Urothelium cell line (cell line): ENCODE measurements at places on chromosomes 16 and 17.

DNA sequence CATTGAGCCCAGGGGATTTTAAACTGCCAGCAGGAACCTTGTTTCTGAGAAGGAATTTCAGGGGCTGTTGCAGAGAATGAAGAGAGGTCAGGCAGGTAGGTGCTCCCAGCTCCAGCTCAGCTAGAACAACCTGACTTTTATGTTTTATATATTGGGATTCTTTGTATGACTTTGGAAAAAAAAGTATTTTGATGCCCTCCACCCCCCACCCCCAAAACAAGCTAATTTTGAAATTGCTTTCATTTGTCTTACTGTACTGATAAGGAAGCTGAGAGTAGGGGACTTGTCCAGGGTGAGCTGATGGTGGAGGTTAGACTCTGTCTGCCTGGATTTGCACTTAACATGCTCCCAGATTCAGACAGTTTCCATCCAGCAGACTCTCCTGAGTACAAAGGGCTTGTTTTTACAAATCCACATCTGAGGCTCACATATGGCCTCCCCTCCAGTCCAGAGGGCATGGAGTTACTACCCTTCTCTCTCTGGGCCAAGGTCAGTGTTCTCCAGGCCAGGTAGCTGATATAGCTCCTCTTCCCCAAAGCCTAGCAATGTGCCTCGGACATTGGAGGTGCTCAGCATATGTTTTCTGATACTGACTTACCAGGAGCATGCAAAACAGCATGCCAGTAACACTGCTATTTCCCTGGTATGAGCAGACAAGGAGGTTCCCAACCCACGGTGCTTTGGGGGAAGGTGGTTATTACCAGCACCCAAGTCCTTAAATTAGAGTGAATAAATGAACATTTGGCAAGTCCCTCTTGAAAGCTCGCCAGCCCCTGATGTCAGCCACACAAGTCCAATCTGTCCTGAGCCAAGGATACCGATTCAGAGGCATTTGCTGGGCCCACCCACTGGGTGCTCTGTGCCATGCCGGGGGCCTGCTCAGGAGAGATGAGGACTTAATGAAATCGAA lies 11.3 kb downstream of the STX1B start:
- DNase-seq: no peak

- DNase-seq: no peak
Observed at GRCh38 chr17:36934692-36935630, 2.3 kb upstream of the LHX1 start.

- DNase-seq: no peak
Observed at GRCh38 chr17:17269926-17270773, 10.9 kb downstream of the COPS3 start.

GRCh38 chr16:1981398-1981836 lies at the start of gene NOXO1:
Gene NOXO1 (minus strand): TSS chr16:1981469. CDS start chr16:1981179, 290 bp downstream.
- no peak for DNase-seq

GRCh38 chr16:49150341-49150740 lies 131.3 kb downstream of the CBLN1 start:
- no peak for DNase-seq

DNA sequence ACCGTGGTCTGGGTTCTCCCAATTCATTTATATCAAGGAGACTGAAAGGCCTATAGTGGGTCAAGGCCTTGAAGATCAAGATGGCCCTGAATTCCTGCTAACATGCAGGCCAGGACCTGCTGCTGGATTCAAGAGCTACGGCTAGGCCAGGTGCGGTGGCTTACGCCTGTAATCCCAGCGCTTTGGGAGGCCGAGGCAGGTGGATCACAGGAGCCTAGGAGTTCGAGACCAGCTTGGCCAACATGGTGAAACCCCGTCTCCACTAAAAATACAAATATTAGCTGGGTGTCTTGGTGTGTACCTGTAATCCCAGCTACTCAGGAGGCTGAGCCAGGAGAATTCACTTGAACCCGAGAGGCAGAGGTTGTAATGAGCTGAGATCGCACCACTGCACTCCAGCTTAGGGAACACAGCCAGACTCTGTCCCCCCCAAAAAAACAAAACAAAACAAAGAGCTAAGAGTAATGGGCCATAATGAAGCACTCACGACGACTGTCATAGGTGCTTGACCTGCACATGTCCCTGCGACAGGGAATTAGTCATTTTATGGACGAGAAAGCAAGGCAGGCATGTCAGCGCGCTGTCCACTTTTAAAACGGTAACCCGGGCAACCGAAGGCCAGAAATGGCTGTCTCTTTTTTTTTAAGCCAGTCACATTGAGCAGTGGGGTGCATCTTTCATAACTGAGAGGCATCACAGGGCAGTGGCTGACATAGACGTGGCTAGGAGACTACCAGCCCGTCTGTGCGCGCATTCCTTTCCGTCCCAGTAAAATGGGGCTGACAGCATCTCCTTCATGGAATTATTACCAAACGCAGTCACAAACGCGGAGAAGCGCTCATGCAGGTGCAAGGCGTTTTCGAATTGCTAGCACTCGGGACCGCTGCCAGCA lies 1.0 kb upstream of the FBRS start:
- no peak for DNase-seq

DNA sequence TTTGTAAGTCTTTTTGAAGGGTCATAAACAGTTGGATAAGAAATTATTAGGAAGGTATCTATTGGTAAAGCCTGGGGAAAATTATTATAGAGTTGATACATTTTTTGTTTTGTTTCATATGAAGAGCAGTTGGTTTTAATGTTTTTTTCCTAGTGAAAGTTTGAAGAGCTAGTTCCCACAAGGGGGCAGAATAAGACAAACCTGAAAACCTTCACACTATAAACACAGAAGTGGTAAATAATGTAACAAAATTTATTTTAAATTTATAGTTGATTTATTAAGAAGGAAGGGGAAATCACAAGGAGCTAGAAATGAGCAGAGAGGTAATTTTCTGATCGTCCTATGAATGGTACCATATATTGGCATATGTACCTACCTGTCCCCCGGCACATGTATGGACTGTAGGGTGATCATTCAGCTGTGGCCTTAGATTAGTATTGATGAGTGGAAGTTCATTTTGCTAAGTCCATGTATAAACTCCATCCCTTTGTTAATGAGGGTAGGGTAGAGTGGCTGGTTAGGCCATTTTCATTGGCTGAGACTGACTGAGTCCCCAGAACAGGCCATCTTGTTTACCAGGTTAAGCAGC lies 116.3 kb downstream of the TANC2 start:
- DNase-seq: no peak

GRCh38 chr17:81641825-81642489 lies 5.0 kb downstream of the TSPAN10 start:
- DNase-seq: peak; percentile 88
